ENCODE measurements at places on chromosomes 12 and 14. TPM values are rescaled to one million over a fixed set of nuclear protein-coding genes. Genes with fewer than 3 reads are reported as not detected.

DNA sequence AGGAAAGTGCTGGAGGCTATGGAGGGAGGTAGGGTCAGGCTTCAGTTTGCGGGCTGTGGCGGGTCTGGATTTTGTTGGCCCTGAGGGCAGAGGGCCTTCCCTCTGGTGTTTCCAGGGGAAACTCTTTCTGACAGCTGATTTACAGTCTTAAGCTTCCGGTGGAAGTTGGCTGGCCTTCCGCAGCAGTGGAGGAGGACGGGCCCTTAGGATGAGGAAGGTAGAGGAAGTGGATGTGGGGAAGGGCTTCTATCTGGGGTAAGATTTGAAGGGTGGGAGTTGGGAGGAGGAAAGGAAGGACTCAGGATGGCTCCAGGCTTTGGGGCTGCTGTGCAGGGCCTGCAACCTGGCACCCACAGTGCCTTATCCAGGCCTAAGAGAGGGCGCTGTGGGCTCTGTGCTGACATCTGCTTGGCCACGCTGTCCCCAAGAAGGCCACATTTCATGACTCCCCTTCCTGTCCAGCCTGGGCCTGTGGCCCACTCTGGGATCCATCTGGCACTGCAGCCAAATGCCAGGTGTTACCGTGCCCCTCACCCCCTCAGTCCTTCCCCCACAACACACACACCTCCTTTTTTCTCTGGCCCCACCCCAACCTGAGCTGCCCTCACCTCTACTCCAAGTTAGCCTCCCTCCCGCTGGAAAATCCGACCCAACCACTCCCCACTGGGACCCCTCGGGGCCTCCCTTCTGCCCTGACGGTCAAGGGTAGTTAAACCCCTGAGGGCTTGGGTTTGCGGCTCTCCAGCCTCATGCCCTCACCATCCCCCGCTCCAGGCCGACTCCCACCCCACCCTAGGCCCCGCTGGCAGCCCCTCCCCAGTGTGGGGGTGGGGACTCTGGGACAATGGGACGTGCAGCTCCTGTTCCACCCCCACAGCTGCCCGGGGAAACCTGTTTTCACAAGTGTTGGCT, 7.7 kb upstream of the PPP1R13B start:
- H3K4me1 ChIP-seq: no peaks in the 10 kb centered on the region
- no peaks in the 10 kb centered on the region for H3K36me3 ChIP-seq
- no peak overlapping the region for H3K27ac ChIP-seq
- no peak for DNase-seq
- H3K4me3 ChIP-seq: no peak overlapping the region
- peaks cover 7% of the 10 kb centered on the region for H3K27me3 ChIP-seq

GRCh38 chr14:87975636-87976035, 17.3 kb downstream of the GALC start:
- H3K4me1 ChIP-seq: no peaks in the 10 kb centered on the region
- no peaks in the 10 kb centered on the region for H3K27me3 ChIP-seq
- peaks cover 18% of the 10 kb centered on the region for H3K36me3 ChIP-seq
- H3K4me3 ChIP-seq: no peak overlapping the region
- H3K27ac ChIP-seq: no peak overlapping the region

GRCh38 chr14:102777711-102778337, 575 bp downstream of the TRAF3 start:
- H3K4me3 ChIP-seq: peak overlapping the region; percentile 91
- no peaks in the 10 kb centered on the region for H3K27me3 ChIP-seq
- no peaks in the 10 kb centered on the region for H3K36me3 ChIP-seq
- peaks cover 62% of the 10 kb centered on the region for H3K4me1 ChIP-seq

DNA sequence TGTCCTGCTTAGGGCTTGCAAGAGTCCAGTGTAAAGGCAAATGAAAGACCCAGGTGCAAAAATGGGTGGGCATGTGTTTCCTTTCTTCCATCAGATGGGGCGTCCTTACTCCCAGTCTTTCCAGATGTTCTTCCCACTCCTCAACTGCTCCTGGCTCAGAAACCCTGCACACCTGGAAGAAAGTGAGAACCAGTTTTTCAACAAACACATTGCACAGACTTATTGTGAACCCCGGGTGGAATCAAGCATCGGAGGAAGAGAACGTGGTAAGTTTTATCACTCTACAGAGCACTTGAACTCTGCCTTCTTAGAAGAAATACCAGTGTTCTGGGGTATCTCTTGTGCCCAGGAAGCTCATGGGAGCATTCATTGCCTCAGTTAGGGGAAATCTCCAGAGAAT, 93.3 kb downstream of the TMX1 start:
- no peaks in the 10 kb centered on the region for H3K36me3 ChIP-seq
- no peak overlapping the region for H3K4me3 ChIP-seq
- DNase-seq: no peak
- H3K4me1 ChIP-seq: no peaks in the 10 kb centered on the region
- no peak overlapping the region for H3K27ac ChIP-seq
- H3K27me3 ChIP-seq: peaks cover 7% of the 10 kb centered on the region

- no peaks in the 10 kb centered on the region for H3K4me1 ChIP-seq
- peaks cover 22% of the 10 kb centered on the region for H3K36me3 ChIP-seq
- H3K27ac ChIP-seq: no peak overlapping the region
Observed at GRCh38 chr12:100043631-100044030, 58.9 kb upstream of the ANKS1B start.

DNA sequence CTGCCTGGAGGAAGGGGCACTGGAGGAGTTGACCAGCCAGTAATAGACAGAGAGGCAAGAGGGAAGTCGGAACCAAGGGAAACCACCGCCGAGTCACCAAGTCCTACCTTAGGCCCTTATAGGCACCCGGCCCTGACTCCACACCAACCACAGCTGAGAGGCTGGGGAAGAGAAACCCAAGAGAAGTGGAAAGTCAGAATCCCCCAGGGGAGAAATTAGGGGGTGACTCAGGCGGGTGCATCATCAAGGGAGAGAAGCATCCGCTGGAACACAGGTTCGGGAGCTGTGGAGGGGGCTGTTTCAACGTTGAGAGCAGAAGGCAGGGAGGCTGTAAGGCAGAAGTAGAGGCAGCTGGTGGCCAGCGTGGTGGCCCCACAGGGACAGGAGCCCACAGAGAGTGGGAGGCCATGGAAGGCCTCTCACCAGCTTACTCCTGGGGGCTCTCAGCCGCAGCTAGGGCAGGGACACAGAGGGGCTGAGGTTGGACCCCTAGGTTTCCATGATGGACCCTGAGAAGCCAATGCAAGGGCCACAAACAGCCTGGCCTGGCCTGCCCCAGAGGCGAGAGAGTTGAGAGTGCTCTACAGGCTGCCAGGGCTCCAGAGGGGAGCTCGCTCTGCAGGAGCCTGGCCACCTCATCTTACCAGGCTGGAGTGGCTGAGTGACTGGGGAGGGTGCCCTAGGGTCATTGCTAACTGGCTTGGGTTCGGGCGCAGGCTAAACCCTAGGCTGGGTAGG, 1.4 kb upstream of the TRMT61A start:
- peaks cover 13% of the 10 kb centered on the region for H3K4me1 ChIP-seq
- no peaks in the 10 kb centered on the region for H3K36me3 ChIP-seq
- no peak for DNase-seq
- peaks cover 3% of the 10 kb centered on the region for H3K27me3 ChIP-seq
- H3K27ac ChIP-seq: no peak overlapping the region
- no peak overlapping the region for H3K4me3 ChIP-seq

The JDP2 gene
- 0.93 TPM for total RNA-seq

The NANOG gene
- total RNA-seq: 0.64 TPM

Data from T-cell (primary cell).